Muscle of arm (tissue), 14 donors: ENCODE measurements at places on chromosomes 16 and 17.

DNA sequence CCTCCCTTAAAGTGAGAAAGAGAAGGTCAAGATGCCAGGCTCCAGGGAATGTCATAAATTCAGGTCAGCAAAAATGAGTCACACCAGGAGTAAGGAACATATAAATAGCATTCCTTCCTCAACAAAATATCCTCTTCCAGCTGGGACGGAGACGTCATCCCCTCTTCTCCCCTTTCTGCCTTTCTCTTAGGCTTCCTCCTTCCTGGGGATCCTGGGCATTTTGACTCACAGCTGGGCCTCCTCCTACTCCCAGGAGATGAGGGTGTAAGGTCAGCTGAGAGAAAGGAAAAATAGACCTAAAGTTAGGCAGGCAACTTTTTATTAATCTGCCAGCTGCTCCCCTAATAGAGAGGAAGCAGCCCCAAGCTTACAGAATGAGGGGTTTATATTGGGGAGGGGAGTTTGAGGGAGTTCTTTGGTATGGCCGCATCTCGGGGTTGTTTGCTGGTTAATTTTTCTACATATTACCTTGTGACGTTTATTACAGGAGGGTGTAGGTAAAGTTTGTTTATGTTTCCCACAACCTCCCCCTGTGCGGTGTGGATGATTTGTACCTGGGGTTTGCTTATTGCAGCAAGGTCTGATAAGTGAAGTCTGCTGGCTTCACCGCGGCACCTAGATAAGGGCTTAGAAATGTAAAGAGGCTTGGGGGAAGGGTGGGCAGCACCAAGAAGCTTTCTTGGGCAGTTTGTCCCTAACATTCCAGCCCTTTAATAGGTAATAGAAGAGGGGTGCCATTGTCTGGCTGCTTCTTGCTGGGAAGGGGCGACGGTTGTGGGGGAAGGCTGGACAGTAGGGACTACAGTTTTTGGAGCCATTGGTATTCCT, 7.1 kb upstream of the ZNF747 start:
- DNase-seq, result no peak

GRCh38 chr16:15976929-15977637, 27.7 kb downstream of the ABCC1 start:
- DNase-seq, result peak; percentile 72

DNA sequence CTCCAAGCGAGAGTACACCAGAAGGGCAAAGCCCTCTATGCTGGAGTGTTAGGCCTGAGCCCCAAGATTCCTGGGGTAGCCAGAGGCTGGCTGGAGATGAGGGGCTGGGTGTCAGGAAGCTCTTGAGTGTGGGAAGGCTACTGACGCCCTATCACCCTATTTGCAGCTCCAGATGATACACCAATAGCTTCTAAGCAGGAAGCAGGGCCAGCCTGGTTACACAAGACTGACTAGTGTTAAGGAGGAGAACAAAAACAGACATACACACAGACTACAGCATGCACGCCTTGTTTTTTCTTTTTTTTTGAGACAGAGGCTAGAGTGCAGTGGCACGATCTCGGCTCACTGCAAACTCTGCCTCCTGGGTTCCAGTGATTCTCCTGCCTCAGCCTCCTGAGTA, 15.9 kb downstream of the POLR3K start:
- no peak for DNase-seq

DNA sequence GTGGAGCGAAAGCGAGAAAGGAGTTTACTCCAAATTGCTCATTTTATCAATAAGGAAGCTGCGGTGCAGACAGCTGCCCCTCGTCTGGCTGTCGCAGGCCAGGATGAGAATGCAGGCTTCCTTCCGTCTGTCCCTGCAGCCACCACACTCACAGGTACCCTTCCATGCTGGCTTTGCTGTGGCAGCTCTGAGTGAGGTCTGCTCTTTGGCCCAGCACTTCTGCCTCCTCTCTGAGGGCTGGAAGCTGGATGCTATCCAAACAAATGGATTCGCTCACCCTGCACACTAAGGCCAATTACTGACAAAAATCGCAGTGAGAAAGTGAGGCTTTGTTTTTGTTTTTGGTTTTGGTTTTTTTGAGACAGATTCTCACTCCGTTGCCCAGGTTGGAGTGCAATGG, 7.0 kb downstream of the ARMC7 start:
- no peak for DNase-seq

- peak; percentile 38 for DNase-seq
Measured at GRCh38 chr16:2692948-2693651, 10.8 kb downstream of the KCTD5 start.

DNA sequence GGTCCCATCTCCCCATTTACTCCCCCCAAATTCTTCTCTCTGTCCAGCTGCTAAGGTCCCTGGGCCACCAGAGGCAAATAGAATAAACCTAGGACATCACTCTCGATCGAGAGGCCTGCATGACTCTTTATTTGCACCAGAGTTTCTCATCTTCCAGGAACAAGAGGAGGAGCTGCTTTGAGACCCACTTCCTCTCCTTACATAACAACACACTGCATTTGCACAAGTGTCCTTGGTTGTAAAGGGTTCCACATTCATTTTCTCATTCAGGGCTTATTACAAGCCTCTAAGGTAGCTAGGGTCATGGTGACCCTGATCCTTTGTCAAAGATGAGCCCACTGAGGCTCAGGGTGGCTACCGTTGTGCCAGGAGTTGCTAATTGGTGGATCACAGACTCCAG, 38.1 kb upstream of the RHOT1 start:
- no peak for DNase-seq

- no peak for DNase-seq
Measured at GRCh38 chr16:75224306-75225082, 5.7 kb downstream of the CTRB1 start.

- no peak for DNase-seq
Measured at GRCh38 chr17:2338315-2338657, 985 bp downstream of the SGSM2 start.

DNA sequence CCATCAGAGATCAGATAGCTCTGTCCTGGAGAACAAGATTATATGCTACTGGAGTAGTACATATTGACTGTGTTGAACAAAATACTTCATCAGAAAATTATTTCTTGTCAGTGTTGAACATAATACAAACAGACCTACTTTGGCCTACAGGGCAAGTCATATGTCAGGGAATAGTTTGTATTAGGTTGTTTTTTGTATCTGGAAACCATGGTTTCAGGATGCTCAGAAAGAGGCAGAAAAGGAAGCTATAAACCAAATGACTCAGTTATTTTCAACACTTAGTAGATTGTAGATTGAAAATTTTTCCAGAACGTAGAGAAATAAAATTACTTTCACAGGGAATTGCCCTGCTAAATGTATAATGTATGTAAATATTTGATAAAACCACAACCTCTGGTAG, 198.4 kb downstream of the CYB561 start:
- DNase-seq, result no peak

- no peak for DNase-seq
Measured at GRCh38 chr16:14564861-14565687, 65.0 kb downstream of the PARN start.

DNA sequence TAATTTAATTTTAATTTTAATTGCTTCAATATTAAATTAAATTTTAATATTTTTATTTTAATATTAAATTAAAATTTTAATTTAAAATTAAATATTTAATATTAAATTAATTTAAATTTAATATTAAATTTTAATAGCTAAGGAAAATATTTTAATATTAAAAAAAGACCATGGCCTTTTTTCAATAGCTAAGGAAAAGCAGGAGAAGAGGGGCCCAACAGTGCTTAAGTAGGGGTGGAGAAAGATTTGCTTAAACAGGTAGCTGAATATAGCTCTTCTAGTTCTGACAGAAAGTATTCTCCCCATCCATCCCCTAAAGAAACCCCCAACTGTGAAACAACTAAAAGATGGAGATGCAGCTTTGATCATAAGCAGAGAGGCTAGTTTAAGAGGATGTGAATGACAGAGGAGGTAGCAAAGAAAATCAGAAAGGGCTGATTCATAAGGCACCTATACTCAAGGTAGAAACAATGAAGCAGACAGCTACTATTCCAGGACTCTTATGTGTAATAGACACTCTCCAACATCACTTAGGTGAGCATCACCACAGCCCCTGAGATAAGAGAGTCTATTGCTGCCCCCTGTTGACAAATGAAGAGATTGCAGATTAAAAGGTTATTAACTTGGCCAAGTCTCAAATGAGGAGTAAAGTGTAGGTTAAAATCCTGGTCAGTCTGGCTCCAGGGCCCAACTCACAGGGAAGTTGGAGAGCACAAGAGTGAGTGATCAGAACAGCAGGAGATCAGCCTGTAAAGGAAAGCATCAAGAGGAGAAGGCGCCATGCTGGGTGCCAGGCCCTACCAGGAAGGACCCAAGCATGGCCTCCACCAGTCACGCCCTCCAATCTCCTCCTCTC, 7.8 kb upstream of the RNASEK start:
- DNase-seq, result no peak

DNA sequence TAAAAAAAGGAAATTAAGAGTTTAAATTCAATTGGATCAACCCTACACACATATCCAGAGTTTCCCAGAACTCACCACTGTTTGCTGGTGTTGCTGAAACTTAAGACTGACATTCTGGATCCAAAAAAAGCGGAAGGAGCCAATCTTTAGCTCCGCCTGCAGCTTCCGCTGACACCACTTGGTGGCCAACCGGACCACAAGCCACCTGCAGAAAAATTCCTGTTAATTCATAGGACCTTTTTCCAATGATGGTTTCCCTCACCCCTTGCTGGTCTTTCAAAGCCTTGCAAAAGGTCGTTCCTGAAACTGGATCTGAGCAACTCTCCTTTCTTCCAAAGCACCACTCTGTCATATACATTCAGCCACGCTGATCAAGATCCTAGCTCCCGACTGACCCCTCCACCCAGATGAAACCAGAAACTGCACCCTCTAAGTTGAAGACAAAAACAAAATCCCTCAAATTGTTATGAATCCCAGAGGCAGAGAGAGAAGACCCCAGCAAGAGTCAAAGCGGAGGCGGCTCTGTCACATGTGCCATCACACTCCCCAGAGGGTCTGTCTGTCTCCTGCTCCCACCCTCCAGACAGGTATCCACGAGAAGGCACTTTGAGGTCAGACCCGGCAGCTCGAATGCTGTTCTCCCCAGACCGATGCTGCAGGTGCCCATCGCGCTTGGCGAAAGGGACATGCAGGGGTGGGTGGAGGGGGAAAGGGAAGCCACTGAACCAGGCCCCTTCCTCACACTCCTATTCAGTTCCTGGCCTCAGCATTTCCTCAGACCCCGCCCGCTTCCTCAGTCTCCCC, 773 bp downstream of the BLTP2 start:
- peak; percentile 24 for DNase-seq

DNA sequence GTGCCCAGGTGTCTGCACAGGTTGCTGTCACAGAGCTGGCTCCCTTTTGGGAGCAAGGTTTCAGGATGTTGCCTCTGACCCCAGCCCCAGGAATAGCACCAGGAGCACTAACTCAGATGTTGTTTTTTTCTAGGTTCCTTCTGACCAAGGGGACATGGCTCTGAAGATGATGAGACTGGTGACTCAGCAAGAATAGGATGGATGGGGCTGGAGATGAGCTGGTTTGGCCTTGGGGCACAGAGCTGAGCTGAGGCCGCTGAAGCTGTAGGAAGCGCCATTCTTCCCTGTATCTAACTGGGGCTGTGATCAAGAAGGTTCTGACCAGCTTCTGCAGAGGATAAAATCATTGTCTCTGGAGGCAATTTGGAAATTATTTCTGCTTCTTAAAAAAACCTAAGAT, 28.1 kb downstream of the SCPEP1 start:
- DNase-seq, result no peak

- no peak for DNase-seq
Measured at GRCh38 chr17:80838311-80839025, 153.2 kb upstream of the CHMP6 start.

DNA sequence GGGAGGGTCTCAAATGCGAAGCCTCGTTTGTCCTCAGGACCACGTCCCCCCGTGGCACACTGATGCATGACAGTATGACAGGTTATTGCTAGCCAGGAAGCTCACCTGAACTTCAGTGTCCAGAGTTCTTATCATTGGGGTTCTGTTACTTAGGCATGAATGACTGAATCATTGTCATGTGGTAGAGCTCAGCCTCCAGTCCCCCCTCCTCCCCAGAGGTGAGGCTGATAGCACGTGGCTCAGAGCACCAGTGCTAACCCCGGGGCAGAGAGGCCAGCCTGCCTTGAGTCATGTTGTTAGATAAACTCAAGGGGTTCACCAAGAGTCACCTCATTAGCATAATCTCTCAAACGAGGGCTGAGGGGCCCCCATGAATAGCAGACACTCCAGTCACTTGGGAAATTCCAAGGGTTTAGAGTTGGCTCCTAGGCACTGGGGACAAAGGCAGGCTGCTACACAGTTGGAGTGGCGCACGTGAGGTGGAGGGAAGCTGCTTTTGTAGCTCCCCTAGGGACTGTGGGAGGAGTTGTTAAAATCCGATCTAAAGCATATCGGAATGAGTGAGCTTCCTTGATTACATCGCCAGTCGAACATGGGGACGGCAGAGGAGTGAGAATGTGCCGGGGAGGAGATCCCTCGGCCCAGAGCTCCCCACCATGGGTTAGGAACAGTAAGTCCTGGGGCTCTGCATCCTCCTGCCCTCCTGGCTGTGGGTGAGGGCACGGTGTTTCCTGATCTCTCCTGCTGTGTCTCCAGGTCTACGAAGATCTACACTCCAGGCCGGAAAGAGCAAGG, 18.2 kb downstream of the DHX38 start:
- no peak for DNase-seq

GRCh38 chr17:48985436-48986245, 11.5 kb upstream of the IGF2BP1 start:
- no peak for DNase-seq

DNA sequence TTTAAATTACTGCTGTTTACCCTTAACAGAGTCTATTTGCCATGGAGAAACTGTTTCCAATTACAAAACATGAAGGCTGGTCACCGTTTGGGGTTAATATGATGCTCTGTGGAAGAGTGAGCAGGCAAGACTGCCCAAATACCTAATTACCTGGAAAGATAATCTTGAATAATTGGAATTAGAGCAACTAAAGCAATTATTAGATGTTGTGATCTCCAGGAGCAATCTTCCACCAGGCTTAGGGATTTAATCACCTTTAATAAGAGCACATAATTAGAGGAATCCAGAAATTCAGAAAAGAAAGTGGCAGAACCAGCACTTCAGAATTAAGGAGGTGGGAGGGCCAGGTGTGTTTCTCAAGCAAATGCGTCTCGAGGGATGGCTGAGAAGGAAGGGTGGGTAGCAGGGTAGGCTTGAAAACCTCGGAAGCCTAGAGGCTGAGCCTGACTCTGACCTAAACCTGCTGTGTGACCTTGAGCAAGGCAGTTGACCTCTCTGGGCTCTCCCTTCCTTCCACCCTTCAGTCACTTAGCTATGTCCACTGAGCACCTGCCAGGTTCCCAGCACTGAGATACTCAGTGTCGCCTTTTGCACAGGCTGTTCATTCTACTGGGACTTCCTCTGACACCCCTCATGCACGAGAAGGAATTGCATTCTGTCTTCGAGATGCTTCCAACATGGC, 113.2 kb downstream of the GSG1L start:
- DNase-seq, result no peak

- DNase-seq, result no peak
Measured at GRCh38 chr16:86566966-86567700, 504 bp downstream of the FOXC2 start.

- no peak for DNase-seq
Measured at GRCh38 chr16:10808218-10808617, 10.4 kb downstream of the TVP23A start.
